ENCODE measurements at places on chromosomes 4 and X. TPM values are rescaled to one million over a fixed set of nuclear protein-coding genes. Genes with fewer than 3 reads are reported as not detected.

DNA sequence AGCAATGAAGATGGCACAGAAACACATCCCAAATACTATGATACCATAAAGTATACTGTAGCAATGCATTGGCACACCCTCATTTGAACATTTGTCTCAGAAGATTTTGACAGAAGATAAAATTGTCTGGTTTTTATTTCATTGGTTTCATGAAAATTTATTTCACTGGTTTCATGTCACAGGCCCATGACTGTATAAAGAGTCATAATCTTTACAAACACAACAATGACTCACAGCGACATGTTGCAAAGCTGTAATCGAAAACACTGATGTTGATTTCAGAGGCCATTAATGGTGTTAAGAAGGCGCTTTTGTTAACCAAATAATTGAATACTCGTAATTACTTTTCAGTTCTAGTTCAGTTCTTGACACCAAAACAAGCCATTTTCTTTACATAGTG lies 8.1 kb upstream of the DTHD1 start:
- H3K36me3 ChIP-seq: peaks cover 5% of the 10 kb centered on the region
- H3K4me1 ChIP-seq: peaks cover 28% of the 10 kb centered on the region
- H3K27me3 ChIP-seq: no peaks in the 10 kb centered on the region

- H3K4me3 ChIP-seq: no peak overlapping the region
- H3K36me3 ChIP-seq: no peaks in the 10 kb centered on the region
- no peaks in the 10 kb centered on the region for H3K4me1 ChIP-seq
- H3K27me3 ChIP-seq: peaks cover 3% of the 10 kb centered on the region
- DNase-seq: no peak
Observed at GRCh38 chrX:148567229-148567628, 66.8 kb downstream of the AFF2 start.

DNA sequence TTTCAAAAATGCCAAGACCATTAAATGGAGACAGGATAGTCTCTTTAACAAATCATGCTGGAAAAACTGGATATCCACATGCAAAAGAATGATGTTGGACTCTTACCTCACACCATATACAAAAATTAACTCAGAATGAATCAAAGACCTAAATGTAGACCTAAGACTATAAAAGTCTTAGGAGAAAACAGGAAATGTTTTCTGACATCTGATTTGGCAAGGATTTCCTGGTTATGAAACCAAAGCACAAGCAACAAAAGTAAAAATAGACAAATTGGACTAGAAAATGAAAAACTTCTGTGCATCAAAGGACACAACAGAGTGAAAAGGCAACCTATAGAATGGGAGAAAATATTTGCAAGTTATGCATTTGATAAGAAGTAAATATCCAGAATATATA lies 37.6 kb downstream of the ARFIP1 start:
- no peak overlapping the region for H3K4me3 ChIP-seq
- no peak overlapping the region for H3K27ac ChIP-seq

DNA sequence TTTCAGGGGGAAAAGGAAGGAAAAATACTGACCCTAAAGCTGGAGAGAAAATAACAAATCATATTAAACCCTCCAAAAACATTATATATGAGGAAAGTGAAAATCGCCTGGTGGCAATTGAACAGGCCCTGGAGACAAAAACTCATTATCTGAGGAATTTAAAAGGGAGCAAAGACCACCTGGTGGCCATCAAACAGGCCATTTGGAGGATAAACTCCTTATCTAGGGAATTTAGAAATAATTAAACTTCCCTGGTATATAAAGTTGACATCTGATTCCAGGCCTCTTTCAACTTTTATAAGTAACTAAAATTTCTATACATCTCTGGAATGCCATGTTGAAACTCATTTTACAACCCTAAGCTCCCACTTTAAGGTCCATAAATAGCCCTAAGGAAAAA lies 35.2 kb downstream of the CHM start:
- no peak overlapping the region for H3K27ac ChIP-seq
- no peak for DNase-seq
- peaks cover 3% of the 10 kb centered on the region for H3K4me1 ChIP-seq
- no peaks in the 10 kb centered on the region for H3K27me3 ChIP-seq
- H3K36me3 ChIP-seq: peaks cover 28% of the 10 kb centered on the region
- no peak overlapping the region for H3K4me3 ChIP-seq

DNA sequence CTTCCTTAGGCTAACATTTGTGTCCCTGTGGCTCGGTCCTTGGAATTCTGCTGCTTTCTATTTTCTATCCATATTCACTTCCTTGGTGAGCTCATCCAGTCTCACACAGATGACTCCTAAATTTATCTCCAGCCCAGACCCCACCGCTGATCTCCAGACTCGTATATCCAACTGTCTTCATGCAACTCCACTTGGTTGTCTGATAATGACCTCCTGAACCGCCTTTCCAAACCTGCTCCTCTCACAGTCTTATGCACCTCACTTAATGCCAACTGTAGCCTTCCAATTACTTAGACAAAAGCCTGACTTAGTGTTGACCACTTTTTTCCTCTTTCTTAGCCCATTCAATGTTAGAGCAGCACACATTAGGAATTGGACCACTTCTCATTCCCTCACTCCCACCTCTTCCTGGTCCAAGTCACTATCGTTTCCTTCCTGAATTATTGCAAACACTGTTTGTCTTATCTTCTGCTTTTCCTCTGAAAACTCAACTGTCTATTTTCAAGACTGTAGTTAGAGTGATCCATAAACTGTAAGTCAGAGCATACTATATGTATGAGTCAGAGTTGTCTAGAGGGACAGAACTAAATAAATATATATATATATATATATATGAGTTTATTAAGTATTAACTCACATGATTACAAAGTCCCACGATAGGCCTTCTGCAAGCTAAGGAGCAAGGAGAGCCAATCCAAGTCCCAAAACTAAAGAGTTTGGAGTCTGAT lies 292.5 kb downstream of the UNC5C start:
- no peaks in the 10 kb centered on the region for H3K36me3 ChIP-seq
- no peak overlapping the region for H3K4me3 ChIP-seq
- no peak overlapping the region for H3K27ac ChIP-seq
- no peak for DNase-seq
- H3K4me1 ChIP-seq: no peaks in the 10 kb centered on the region
- H3K27me3 ChIP-seq: no peaks in the 10 kb centered on the region

DNA sequence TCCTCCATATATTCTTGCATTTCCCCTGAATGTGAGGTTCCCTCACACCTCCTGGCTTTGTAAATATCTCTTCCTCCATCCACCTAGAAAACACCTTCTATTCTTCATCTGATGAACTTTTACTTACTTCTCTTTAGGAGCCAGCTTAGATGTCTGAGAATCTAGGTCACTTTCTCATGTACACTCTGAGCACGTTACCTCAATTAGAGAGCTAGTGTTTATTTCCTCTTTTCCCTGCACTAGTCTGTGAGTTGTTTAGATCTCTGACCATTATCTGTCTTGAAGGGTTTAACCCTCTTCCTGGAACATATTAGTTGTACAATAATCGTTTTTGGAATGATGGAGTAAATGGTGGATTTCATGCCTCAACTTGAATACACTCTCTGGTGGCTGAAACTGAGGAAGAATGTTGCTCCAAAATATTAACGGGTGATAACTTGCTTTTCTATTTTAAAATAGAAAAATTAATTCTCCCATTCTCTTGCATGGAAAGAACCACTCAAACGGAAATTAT lies 8.5 kb upstream of the NEIL3 start:
- H3K4me1 ChIP-seq: no peaks in the 10 kb centered on the region
- DNase-seq: no peak
- H3K27me3 ChIP-seq: no peaks in the 10 kb centered on the region

DNA sequence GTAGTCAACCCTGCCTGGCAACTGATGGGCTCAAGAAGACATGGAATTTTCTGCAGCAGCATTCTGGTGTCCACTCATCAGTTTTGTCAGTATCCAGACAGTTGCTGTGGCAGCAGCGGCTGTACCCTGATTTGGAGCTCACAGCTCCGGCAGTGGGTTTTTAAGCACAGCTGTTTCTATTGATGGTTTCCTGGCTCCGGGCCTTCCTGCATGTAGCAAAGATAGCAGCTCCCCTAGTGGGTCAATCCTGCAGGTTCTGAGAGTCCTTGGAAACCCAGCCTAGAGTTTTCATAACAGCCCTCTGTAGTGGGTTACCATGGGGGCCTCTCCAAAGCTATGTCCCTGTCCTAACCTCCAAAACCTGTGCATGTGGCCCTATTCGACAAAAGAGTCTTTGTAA lies 84.0 kb upstream of the ATP6AP2 start:
- H3K4me3 ChIP-seq: no peak overlapping the region
- H3K4me1 ChIP-seq: peaks cover 1% of the 10 kb centered on the region
- no peak overlapping the region for H3K27ac ChIP-seq
- no peak for DNase-seq
- H3K27me3 ChIP-seq: no peaks in the 10 kb centered on the region

DNA sequence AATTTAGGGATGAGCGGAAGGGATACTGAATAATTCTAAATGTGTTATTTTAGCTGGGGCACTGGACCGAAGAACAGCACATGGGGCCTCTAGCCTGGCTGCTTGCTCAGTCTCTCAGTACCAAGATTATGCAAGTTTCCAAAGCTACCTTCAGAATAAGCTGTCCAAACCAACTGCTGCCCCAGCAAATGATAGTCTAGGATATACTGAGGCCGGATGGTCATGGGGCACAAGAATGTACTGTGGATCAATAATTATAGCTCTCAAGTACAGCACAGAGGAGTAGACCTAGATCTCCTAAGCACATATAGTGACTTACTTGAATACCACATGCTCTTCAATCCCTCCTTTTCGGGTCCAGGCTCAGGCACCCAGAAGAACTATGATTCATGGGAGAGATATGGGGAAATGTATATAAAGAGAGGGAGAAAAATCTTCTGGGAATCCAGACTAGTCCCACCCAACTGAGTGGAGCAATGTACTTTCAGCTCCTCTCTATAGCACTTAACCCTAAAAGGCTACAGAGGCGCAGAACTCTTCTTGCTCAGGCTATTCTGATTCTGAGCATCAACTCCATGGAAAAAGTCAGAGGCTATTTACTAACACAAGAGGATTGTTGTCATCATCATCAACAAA lies 160.3 kb upstream of the GPC4 start:
- no peak for DNase-seq
- H3K4me3 ChIP-seq: no peak overlapping the region
- no peaks in the 10 kb centered on the region for H3K27me3 ChIP-seq

- H3K4me3 ChIP-seq: no peak overlapping the region
- no peak for DNase-seq
- no peaks in the 10 kb centered on the region for H3K36me3 ChIP-seq
- no peak overlapping the region for H3K27ac ChIP-seq
- no peaks in the 10 kb centered on the region for H3K4me1 ChIP-seq
- H3K27me3 ChIP-seq: peaks cover 2% of the 10 kb centered on the region
Observed at GRCh38 chr4:153020457-153020856, 84.3 kb downstream of the FHDC1 start.

- no peaks in the 10 kb centered on the region for H3K27me3 ChIP-seq
- DNase-seq: no peak
Observed at GRCh38 chrX:3748052-3748559, 34.7 kb upstream of the PRKX start.

- no peaks in the 10 kb centered on the region for H3K36me3 ChIP-seq
- no peaks in the 10 kb centered on the region for H3K4me1 ChIP-seq
- no peaks in the 10 kb centered on the region for H3K27me3 ChIP-seq
- H3K4me3 ChIP-seq: no peak overlapping the region
- no peak overlapping the region for H3K27ac ChIP-seq
- no peak for DNase-seq
Observed at GRCh38 chr4:33722800-33723516, 2521.4 kb downstream of the ARAP2 start.

- no peaks in the 10 kb centered on the region for H3K27me3 ChIP-seq
- H3K4me1 ChIP-seq: peaks cover 26% of the 10 kb centered on the region
- DNase-seq: no peak
- H3K4me3 ChIP-seq: no peak overlapping the region
- H3K27ac ChIP-seq: no peak overlapping the region
Observed at GRCh38 chr4:174277433-174277832, 6.0 kb downstream of the FBXO8 start.

- H3K27ac ChIP-seq: no peak overlapping the region
- H3K4me3 ChIP-seq: no peak overlapping the region
- no peak for DNase-seq
Observed at GRCh38 chr4:45925809-45926208, 198.0 kb downstream of the GABRG1 start.

- no peaks in the 10 kb centered on the region for H3K27me3 ChIP-seq
- no peaks in the 10 kb centered on the region for H3K4me1 ChIP-seq
- no peak overlapping the region for H3K27ac ChIP-seq
- no peaks in the 10 kb centered on the region for H3K36me3 ChIP-seq
- no peak for DNase-seq
Observed at GRCh38 chr4:8503801-8504200, 63.2 kb downstream of the TRMT44 start.

DNA sequence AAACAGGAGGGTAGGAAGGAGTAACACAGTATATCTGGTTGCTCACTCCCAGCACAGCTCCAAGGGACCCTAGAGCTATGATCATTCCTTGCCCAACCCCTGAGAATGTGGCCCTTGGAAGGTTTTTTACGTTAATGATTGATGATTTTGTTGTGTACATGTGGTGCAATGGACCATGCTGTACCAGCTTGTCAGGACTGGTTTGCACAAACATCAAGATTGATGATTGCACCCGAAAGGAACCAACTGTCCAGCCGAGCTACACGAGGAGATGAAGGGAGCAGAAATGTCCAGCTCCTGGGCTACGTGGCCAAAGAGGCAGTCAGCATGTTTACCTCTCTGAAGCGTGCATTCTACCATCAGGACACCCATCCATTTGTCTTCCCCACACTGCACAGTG lies 83.2 kb upstream of the USP9X start:
- no peak for DNase-seq
- H3K36me3 ChIP-seq: no peaks in the 10 kb centered on the region
- peaks cover 6% of the 10 kb centered on the region for H3K27me3 ChIP-seq
- H3K4me1 ChIP-seq: peaks cover 6% of the 10 kb centered on the region
- H3K27ac ChIP-seq: no peak overlapping the region
- H3K4me3 ChIP-seq: no peak overlapping the region

DNA sequence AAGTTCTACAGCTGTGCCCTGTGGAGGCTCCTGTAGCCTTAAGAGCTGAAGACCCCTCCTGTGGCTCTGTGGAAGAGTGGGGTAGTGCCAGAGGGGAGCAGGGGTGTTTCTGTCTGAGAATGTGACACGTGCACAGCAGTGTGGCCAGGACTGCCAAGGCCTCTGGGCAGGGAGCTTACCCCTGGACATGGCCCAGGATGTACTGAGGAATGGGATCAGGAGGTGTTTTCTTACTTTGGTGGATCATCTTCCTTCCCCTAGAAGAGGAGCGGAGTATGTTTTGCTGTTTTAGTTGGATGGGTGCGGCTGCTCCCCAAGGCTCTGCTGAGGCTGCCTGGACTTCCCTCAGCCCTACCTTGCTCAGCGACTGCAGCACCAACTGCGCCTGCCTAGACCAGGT lies 342.6 kb downstream of the ARHGAP10 start:
- no peak overlapping the region for H3K27ac ChIP-seq
- H3K4me1 ChIP-seq: no peaks in the 10 kb centered on the region
- no peak overlapping the region for H3K4me3 ChIP-seq
- no peaks in the 10 kb centered on the region for H3K27me3 ChIP-seq

Gene IL1RAPL1
- total RNA-seq: not detected

Gene PF4V1
- not detected for total RNA-seq

Gene CT47B1
- total RNA-seq: not detected

Gene RGS12
- total RNA-seq: 2.1 TPM

Gene MAGEC3
- not detected for total RNA-seq

Gene SLC25A53
- 9.6 TPM for total RNA-seq

Gene TXK
- total RNA-seq: 24.0 TPM
